ENCODE measurements at places on chromosomes 5 and 9.

DNA sequence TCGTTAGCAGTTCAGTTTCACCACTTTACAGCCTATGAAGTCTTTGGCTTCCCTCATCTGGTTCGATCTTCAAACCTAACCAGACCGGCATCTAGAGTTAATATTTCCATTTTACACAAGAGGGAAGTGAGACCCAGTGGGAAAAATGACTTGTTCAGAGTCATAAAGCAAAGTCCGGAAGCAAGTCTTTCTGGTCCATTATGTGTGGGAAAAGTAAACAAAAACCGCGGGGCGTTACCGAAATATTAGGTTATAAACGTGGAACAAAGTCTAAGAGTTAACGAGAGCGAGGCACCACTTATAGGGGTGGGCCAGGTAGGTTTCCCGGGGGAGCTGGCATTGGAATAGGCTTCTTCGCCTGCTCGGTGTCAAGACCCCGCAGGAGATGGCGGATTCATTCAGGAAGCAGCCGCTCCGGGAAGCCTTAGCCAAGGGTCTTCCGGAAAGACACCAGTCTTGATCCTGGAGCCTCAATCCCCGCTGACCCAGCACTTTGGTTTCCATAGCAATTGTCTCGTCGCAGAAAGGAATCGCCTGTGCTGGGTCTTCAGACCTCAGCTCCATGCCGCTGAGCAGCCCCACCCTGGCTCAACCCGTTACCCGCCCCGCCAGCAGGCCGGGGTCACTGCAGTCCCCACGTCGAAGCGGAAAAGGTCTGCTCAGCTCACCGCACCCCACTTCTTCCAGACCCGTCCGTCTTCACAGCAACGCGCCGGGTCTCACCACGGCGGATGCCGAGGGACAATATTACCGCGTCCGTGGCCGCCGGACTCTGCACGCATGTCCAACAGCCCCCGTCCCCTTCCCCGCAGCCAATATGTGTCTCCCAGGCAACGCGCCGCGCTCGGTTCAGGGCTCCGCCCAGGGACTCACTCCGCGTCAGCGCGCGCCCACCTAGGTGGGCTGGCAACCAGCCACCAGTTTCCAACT, at the start of gene C5orf52:
C5orf52 (plus strand) TSS at position 872 of the 930 bp plus-strand sequence. CDS start 82 bp downstream, outside the sequence.
- DNase-seq = peak; percentile 26

DNA sequence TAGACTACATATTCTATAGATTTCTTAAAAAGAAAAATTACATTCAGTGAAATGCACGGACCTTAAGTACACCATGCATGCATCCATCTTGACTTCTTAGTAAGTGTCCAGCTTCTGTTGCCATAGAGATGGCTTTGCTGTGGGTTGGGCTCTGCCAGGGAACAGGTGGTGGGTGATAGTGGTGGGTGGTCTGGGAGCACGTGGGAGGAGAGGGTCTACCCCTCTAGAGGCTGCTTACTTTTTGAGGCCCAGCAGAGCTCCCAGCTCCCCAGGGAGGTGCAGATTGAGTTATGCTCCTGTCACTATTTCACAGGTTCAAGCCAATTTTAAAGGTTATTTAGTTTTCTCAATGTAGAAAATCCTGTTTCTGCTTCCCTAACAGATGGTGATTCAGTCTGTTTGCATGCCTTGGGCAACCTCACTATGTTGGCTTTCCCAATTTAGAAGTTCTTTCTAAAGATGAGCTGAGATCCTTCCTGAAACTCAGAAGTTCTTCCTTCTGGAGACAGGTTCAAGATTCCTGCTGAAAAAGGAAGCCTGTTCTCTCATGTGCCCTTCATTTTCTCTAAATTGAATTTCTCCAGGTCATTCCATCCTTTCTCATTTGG, 107.4 kb upstream of the LHFPL2 start:
- no peak for DNase-seq

DNA sequence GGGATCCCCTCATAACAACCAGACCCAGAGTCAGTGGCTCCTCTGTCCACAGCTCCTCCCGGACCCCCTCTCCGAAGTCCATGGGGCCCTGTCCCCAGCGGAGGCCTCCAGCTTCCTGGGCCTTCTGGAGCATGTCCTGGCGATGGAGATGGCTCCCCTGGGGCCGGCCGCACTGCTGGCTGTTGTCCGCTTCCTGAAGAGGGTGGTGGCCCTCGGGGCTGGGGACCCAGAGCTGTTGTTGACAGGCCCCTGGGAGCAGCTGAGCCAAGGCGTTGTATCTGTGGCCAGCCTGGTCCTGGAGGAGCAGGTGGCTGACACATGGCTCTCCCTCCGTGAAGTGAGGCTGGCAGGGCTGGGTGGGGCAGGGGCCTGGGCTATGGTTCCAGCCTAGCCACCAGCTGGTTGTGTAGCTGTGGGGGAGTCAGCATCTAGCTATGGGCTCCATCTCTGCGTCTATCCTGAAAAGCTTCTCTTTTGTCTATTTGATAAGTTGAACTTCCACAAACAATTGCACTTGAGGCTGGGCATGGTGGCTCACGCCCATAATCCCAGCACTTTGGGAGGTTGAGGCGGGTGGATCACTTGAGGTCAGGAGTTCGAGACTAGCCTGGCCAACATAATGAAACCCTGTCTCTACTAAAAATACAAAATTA, 4.7 kb downstream of the ADGRD2 start:
- DNase-seq = no peak

DNA sequence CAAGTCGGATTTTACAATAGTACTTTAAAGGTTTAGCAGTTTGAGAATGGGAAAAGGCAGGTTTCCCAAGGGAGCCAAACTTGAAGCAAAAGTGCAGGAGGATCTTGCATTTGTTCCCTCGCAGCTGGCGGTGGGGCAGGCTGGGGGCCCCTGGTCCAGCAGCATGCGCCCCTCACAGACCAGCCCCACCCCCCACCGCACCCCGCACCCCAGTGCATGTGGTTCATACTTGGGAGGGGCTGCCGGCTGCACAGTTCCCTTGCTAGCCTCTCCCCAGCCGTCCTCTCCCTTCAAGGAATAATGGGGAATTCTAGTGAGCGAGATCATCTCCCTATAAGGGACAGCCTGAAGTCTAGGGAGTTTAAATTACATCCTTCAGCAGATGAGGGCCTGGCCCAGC, 273.1 kb upstream of the IRX2 start:
- no peak for DNase-seq

DNA sequence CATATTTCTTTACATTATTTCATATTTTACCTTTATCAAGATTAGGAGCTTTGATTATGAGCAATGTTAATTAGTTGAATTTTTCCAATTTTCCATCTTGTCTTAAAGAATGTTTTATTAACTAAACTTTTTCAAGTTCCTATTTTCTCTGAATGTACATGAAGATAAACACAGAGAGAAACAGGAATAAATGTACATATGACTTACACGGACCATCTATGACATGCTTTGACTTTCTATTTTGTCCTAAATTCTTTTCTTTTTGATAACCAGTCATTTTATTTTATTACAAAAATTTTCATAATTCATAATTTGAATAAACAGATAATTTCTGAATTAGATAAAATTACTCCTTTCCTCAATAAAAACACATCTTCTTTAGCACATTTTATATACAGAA, 1038.8 kb upstream of the ARRDC3 start:
- no peak for DNase-seq

GRCh38 chr9:68999393-69000105, 14.4 kb downstream of the PRKACG start:
- DNase-seq = peak; percentile 59

Data from stimulated activated CD4-positive, alpha-beta T cell treated with anti-CD3 and anti-CD28 coated beads, Interleukin-2, amount 100 ng/mL, for 4 hours (primary cell).